NCI-H524 treated with DMSO at 0.1 percent for 48 hours (cell line): ENCODE measurements at places on chromosomes 11 and 22.

- no peak for DNase-seq
These were observed 16.8 kb downstream of the ADAMTS15 start for GRCh38 chr11:130465263-130465662.

GRCh38 chr22:43901976-43902643 is 10.3 kb upstream of the PNPLA5 start:
- DNase-seq = no peak

- DNase-seq = no peak
These were observed 3.9 kb upstream of the E2F8 start for GRCh38 chr11:19244621-19245020.

GRCh38 chr11:66338276-66339161 is 2.3 kb upstream of the RIN1 start:
- DNase-seq = no peak

DNA sequence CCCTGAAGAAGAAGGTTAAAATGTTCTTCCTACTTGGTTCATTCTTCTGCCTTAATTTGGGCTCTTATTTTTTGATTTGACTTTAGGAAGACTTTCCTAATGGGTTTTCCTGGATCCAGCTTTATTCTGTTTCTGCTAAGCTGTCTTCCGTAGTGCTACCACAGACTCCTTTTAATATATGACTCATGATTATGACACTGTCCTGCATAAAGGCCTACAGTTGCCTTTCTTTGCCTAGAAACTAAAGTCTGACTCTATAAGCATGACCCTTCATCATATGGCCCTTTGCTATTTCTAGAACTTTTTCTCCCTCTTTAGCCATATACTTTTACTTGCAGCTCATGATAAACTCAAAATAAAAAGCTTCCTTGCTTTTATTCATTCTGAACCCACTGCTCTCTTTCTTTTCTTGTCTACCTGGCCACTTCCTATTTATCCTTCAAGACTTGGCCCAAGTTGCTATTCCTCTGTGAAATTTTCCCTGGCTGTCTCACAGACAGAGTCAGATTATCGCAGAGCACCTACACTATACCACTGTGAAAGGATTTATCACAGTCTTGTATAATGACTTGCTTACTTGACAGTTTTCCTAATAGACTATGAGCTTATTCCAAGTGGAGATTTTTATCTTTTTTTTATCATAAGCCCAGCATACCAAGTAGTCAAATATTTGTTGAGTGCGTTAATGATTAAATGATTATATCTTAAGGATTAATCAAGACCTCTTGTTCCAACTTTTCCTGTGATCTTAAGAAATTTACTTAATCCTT is 24.7 kb downstream of the TBCEL start:
- DNase-seq = no peak

DNA sequence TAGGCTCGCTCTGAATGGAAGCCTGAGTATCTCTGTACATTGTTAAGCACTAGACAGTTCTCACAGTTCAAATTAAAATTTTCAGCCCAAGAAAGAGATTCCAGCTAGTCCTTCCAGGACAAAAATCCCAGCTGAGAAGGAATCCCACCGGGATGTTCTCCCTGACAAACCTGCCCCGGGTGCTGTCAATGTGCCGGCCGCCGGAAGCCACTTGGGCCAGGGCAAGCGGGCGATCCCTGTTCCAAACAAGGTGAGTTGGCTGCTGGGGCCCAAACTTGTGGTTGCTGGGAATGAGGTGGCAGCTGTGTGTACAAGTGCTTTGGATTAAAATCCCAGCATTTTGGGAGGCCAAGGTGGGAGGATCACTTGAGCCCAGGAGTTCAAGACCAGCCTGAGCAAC is 15.4 kb downstream of the GTSE1 start:
- no peak for DNase-seq

DNA sequence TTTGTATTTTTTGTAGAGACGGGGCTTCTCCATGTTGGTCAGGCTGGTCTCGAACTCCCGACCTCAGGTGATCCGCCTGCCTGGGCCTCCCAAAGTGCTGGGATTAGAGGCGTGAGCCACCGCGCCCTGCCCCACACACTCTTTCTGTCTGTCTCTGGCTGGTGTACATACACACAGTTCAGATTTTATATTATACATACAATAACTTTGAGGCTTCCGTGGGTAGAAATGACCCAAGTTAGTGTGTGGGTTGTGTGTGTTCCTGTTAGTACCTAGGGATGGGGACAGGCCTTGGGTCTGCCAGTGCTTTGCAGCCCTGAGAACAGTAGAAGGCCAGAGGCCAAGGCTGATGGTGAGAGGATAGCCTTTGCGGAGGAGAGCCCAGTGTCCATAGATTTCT is 2.8 kb downstream of the ZBTB16 start:
- no peak for DNase-seq

DNA sequence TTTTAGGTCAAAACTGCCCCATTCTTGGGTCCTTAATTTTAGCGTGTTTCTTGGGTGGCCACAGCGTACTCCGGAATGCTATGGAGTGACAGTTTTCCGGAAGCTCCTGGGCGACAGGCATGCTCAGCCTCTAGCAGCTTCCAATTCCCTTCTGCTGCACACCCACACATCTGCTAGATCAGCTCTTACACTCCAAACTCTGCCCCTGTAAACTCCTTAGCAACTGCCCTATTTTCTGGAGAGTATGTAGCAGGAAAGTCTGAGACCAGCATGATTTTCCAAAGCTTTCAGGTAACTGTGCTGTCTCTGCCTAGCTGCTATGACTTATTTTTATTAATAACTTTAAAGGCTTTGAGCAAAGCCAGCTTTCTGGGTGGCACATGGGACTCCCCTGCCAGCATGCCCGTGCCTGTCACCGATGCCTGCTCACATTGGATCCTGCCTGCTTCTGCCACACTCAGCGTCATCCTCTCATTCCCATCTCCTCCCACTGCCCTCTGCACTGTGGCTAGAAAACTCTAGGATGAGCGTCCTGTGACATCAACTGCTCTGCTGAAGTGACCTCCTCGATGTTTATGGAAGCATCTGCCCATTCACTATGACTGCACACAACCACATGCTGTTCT is 17.3 kb downstream of the TOLLIP start:
- no peak for DNase-seq

- DNase-seq = no peak
These were observed 666 bp downstream of the PDGFB start for GRCh38 chr22:39244136-39244495.

DNA sequence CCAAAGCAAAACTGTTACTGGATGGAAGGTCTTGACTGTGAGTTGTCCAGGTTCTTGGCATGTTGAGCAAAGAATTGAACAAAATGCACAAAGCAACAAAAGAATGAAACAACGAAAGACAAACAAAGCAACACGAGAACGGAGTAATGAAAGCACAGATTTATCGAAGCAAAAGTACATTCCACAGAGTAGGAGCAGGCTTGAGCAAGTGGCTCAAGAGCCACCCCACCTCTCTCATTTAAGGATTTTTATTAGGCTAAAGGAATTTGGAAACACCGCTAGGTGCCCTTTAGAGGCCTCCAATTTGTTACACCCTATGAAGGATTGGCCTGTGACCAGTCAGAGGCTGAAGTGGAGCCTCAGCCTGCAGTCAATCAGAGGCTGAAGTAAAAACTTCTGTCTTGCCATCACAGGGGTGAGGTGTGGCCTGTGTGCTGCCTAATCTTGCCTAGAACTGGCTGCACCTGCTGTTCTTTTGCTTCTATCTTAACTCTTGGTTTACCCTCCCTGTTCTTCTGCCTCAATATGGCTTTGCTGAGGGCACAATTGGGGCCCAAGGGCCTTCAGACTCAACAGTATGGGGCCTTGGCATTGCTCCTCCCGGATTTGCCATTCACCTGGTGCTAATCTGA is 59.4 kb upstream of the FTH1 start:
- no peak for DNase-seq

- DNase-seq = no peak
These were observed 857 bp downstream of the ARCN1 start for GRCh38 chr11:118572981-118573550.

GRCh38 chr11:113179181-113179704 is 135.1 kb upstream of the TTC12 start:
- no peak for DNase-seq

DNA sequence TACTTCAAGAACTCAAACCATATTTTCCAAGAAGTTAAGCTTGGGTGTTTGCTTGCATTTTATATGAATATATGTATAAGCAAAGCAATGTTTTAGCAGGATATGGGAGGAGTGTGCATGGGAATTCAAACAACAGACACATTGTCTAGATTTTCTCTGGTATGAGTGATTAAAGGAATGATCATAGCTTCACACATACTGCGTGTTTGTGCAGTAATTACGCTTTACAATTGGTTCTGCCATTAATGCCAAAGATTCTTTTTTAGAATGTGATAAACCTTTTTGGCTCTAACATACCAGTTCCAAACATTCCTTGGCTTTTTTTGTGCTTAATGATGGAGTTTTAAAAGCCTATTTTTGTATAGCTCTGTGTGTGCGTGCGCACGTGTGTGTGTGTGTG is 54.0 kb downstream of the CCDC34 start:
- DNase-seq = no peak

GRCh38 chr22:27307545-27308247 is 493.9 kb downstream of the MN1 start:
- DNase-seq = no peak

GRCh38 chr11:71304491-71304890 is 52.1 kb upstream of the SHANK2 start:
- DNase-seq = no peak

- no peak for DNase-seq
These were observed 116.8 kb downstream of the BUD13 start for GRCh38 chr11:116656011-116656410.

DNA sequence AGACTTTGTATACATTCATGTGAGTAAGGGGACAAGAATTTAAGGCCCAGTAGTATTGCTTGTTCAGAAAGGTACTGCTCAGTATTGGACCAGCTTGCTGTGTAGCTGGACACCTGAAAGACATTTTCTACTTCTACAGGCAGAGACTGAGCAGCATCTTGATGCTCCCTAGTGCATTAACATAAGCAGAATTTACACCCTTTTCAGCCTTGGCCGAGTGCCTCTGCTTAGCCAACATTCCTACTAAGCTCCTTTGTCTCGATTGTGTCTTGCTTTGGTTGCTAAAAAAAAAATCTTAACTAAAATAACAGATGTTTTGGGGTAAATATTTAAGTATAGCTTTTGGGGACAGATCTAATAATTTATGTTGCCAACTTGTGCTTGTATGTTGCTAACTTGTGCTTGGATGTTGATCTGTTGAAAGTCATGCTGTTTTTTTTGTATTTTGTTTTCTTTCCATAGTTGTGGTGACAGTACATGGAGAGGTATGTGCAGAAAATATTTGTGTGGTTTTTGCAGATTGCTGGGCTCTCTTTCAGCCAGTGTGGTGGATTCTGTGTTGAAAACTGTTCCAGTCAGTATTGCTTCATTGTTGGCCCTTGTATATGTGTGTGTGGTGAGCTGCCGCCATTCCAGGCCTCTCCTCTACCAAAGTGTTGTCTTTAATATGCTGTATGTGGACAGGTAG is 3.7 kb downstream of the PTS start:
- no peak for DNase-seq

GRCh38 chr11:22275600-22275999 is 62.6 kb upstream of the SLC17A6 start:
- DNase-seq = no peak

GRCh38 chr11:94025690-94026394 is 4.7 kb downstream of the HEPHL1 start:
- DNase-seq = no peak

GRCh38 chr11:120182790-120183491 is 27.9 kb upstream of the OAF start:
- DNase-seq = no peak

- DNase-seq = no peak
These were observed 12.3 kb downstream of the KCNJ5 start for GRCh38 chr11:128903248-128904061.

DNA sequence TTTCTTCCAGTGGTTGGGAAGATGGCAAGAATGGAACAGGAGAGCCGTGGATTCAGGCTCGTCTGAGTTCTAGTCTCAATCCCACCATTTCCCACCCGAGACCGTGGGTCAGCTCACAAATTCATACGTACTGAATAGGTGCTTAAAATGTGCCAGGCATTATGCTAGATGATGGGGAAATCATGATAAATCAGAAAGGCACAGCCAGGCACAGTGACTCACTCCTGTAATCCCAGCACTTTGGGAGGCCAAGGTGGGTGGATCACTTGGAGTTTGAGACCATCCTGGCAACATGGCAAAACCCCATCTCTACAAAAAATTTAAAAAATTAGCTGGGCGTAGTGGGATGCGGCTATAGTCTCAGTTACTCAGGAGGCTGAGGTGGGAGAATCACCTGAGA is 7.1 kb downstream of the TRIOBP start:
- no peak for DNase-seq

GRCh38 chr22:29831186-29831921 is 6.7 kb downstream of the ASCC2 start:
- no peak for DNase-seq

- no peak for DNase-seq
These were observed 682 bp downstream of the ATM start for GRCh38 chr11:108223348-108224149.

DNA sequence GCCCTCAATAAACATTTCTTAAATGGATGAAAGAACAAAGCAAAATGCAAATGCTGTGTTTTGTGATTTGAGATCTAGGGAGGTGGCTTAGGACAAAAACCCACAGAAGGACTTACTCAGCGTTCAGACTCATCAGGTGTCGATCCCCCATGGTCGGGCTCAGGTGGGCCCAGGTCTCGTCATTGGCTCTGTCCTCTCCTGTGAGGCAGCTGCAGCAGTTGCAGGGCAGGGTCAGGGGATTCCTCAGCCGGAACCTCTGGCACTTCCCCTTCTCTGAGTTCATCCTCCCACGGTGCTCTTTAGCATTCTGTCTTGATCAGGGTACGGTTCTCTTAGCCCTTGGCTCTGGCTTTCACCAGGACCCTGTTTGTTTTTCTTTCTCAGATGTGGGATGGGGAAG is 14.0 kb upstream of the ACR start:
- DNase-seq = no peak
